ENCODE measurements at places on chromosomes 3 and 15. TPM values are rescaled to one million over a fixed set of nuclear protein-coding genes. Genes with fewer than 3 reads are reported as not detected.

Gene AHSG
- total RNA-seq: 0.53 TPM

DNA sequence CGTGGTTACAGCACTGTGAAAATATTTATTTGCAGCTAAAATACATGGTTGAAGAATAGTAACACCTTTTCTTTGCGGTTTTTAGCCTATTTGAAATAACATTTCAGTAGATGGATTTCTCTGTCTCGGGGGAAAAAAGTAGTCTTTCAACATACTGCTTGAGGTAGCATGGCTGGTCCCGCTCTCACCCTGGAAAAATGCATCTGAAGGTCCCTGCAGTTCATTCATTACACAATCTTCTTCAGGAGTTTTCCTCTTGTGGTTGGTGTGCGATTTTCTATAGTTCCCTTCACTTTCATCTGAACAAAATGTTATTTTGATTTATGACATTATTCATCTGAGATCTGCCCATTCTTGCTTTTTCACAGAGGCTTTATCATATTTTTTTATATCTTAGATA lies 75.9 kb downstream of the STRIT1 start:
- no peak overlapping the region for H3K27ac ChIP-seq
- DNase-seq: no peak
- no peaks in the 10 kb centered on the region for H3K4me1 ChIP-seq
- no peaks in the 10 kb centered on the region for H3K36me3 ChIP-seq
- no peaks in the 10 kb centered on the region for H3K27me3 ChIP-seq

GRCh38 chr3:100401674-100402041 lies 319 bp downstream of the LNP1 start:
- H3K4me3 ChIP-seq: peak overlapping the region; percentile 89
- H3K4me1 ChIP-seq: peaks cover 10% of the 10 kb centered on the region
- DNase-seq: peak; percentile 10
- H3K36me3 ChIP-seq: no peaks in the 10 kb centered on the region

- no peak overlapping the region for H3K4me3 ChIP-seq
- no peaks in the 10 kb centered on the region for H3K36me3 ChIP-seq
- no peaks in the 10 kb centered on the region for H3K27me3 ChIP-seq
- no peak for DNase-seq
- no peak overlapping the region for H3K27ac ChIP-seq
Measured at GRCh38 chr3:193211984-193212383, 29.0 kb upstream of the PLAAT1 start.

DNA sequence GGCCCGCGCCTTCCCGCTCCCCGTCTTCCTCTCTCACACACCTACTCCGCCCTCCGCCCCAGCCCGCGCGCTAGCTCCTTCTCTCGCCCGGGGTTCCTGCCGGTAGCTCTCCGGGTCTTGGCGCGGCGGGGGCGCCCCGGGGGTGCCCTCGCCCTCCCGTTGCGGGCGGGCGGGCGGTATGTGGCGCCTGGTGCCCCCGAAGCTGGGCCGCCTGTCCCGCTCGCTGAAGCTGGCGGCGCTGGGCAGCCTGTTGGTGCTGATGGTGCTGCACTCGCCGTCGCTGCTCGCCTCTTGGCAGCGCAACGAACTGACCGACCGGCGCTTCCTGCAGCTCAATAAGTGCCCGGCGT lies 507 bp downstream of the DIPK2A start:
- H3K4me3 ChIP-seq: peak overlapping the region; percentile 94
- no peaks in the 10 kb centered on the region for H3K27me3 ChIP-seq
- H3K4me1 ChIP-seq: no peaks in the 10 kb centered on the region
- DNase-seq: no peak

DNA sequence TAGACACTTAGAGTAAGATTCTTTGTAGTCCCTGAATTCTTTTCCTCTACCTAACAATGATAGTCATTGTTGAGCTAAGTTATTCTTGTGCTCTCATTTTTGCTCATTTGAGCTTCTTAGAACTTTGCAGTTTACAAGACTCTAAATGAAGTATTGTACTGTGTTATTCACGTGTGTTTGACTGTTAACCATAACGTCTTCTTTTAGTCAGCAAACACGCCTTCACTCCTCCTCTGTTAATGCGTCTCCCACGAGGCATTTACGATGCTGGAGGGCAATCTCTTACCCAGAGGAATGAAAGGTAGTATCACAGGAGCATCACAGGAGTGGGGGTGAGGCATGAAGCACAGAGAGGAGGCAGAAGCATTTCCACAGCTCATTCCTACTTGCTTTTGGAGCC lies 14.8 kb upstream of the P2RY14 start:
- DNase-seq: no peak
- H3K36me3 ChIP-seq: no peaks in the 10 kb centered on the region
- no peaks in the 10 kb centered on the region for H3K4me1 ChIP-seq
- no peak overlapping the region for H3K4me3 ChIP-seq

- no peak overlapping the region for H3K4me3 ChIP-seq
- no peaks in the 10 kb centered on the region for H3K36me3 ChIP-seq
- H3K27ac ChIP-seq: no peak overlapping the region
Measured at GRCh38 chr15:57045741-57046382, 127.4 kb downstream of the TCF12 start.

Gene PROK2
- total RNA-seq: not detected

- peak overlapping the region; percentile 100 for H3K4me3 ChIP-seq
- no peaks in the 10 kb centered on the region for H3K27me3 ChIP-seq
- peaks cover 2% of the 10 kb centered on the region for H3K4me1 ChIP-seq
Measured at GRCh38 chr3:138186221-138186620, 880 bp upstream of the ARMC8 start.

- no peak for DNase-seq
- no peak overlapping the region for H3K4me3 ChIP-seq
- no peak overlapping the region for H3K27ac ChIP-seq
- no peaks in the 10 kb centered on the region for H3K36me3 ChIP-seq
Measured at GRCh38 chr15:26941489-26941888, 29.5 kb upstream of the GABRG3 start.

GRCh38 chr15:90571063-90571541 lies 41.4 kb downstream of the CRTC3 start:
- no peak overlapping the region for H3K4me3 ChIP-seq
- peak overlapping the region; percentile 74 for H3K27ac ChIP-seq
- peak; percentile 74 for DNase-seq
- H3K27me3 ChIP-seq: no peaks in the 10 kb centered on the region

- H3K36me3 ChIP-seq: peaks cover 6% of the 10 kb centered on the region
- no peak overlapping the region for H3K27ac ChIP-seq
- H3K4me3 ChIP-seq: no peak overlapping the region
- DNase-seq: no peak
- no peaks in the 10 kb centered on the region for H3K27me3 ChIP-seq
Measured at GRCh38 chr15:52162260-52162659, 28.9 kb downstream of the GNB5 start.

Gene SLC9C1
- total RNA-seq: 0.32 TPM

Gene SLC22A13
- not detected for total RNA-seq

Gene EOMES
- not detected for total RNA-seq

DNA sequence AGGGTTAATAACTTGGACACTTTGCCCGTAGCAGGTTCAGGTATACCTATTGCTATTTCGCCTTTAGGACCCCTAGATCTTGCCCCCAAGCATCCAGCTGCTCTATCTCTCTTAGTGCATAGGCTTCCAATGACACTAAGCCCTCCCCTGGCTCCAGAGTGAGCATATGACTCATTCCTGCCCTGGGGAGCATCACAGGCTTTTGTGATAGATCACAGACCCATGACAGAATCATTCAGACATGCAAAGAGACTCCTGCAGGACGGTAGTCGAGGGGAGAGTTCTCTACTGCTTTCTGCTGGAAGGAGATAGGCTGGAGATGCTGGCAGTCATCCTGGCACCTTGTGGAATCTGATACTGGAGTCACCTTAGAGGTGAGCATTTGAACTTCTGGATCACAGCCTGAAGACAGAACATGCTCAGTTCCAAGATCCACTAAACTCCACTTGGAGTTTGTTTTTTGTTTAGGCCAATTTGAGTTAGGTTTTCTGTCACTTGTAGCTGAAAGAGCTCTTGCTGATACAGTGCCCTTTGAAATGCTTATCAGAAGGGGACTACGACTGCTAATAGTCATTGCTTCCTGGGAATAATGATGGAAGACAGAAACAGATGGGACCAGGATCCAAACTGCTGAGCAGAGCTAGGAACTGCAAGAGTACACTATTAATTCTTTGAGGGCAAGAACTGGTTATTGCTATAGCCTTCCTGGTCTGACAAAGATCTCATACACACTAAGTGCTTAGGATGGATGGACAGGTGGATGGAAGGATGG lies 11.0 kb downstream of the LYSMD2 start:
- no peak for DNase-seq
- no peak overlapping the region for H3K4me3 ChIP-seq
- peaks cover 9% of the 10 kb centered on the region for H3K4me1 ChIP-seq
- peaks cover 3% of the 10 kb centered on the region for H3K36me3 ChIP-seq
- H3K27ac ChIP-seq: no peak overlapping the region

- no peaks in the 10 kb centered on the region for H3K36me3 ChIP-seq
- H3K27ac ChIP-seq: no peak overlapping the region
- no peak for DNase-seq
- no peaks in the 10 kb centered on the region for H3K27me3 ChIP-seq
Measured at GRCh38 chr15:75076277-75076676, 52.9 kb downstream of the PPCDC start.

DNA sequence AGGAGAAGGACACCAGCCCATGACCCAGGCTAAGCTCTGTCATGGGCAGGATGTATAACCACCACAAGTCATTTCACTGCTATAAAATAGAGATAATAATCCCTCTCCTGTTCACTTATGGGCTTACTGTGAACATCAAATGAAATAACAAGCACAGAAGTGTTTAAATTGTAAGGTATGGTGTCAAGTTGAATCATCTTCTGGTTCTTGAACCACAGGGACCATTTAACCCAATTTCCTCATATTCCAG lies 44.3 kb upstream of the TLE3 start:
- no peak for DNase-seq
- H3K36me3 ChIP-seq: no peaks in the 10 kb centered on the region
- no peak overlapping the region for H3K4me3 ChIP-seq

DNA sequence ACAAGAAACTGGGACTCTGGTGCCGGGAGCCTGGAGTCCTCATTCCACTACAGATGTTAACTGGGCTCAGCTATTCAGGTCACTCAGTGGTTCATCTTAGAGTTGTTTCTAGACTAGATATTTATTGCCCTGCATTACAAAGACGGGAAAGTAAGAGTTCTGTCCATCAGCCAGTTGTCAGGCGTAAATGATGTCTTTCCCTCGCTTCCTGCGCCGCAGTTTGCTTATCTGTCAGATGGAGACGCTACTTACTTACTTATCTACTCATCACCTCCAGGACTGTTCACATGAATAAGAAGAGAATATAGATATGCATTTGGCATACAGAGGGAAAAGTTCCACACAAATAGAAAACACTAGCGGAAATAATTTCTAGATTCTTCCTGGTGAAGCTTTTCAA lies 47.8 kb upstream of the CGNL1 start:
- DNase-seq: no peak
- no peak overlapping the region for H3K27ac ChIP-seq
- H3K4me1 ChIP-seq: no peaks in the 10 kb centered on the region
- H3K27me3 ChIP-seq: no peaks in the 10 kb centered on the region
- H3K4me3 ChIP-seq: no peak overlapping the region

Gene AMOTL2
- 156 TPM for total RNA-seq

GRCh38 chr15:83283813-83284558 lies 478 bp downstream of the BNC1 start:
- peaks cover 12% of the 10 kb centered on the region for H3K27me3 ChIP-seq
- no peak for DNase-seq
- no peaks in the 10 kb centered on the region for H3K36me3 ChIP-seq
- H3K4me3 ChIP-seq: peak overlapping the region; percentile 56
- no peak overlapping the region for H3K27ac ChIP-seq
- peaks cover 4% of the 10 kb centered on the region for H3K4me1 ChIP-seq

GRCh38 chr3:42164656-42165055 lies 73.5 kb downstream of the TRAK1 start:
- no peak overlapping the region for H3K4me3 ChIP-seq
- H3K36me3 ChIP-seq: no peaks in the 10 kb centered on the region
- DNase-seq: no peak
- peaks cover 3% of the 10 kb centered on the region for H3K4me1 ChIP-seq
- no peaks in the 10 kb centered on the region for H3K27me3 ChIP-seq

- H3K27me3 ChIP-seq: no peaks in the 10 kb centered on the region
- H3K36me3 ChIP-seq: no peaks in the 10 kb centered on the region
- no peak overlapping the region for H3K27ac ChIP-seq
- DNase-seq: no peak
Measured at GRCh38 chr15:70557521-70558258, 205.7 kb downstream of the UACA start.

DNA sequence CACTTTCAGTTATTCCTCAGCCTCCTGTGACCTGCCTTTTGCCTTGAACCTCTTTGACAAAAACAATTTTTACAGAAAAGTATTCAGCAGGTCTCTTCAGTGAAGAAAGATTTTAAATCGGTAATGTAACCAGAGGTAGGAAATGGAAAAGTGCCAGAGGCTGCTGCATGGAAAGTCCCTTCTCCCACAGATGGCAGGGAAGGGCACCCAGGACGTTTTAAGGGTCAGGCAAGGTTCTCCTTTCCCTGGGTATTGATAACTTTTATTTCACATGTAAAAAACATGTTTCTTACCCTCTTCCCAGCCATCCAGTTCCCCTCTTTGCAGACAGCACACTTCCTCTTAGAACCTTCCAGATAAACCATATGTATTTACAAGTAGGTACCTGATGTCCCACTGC lies 185.6 kb downstream of the OR4M2 start:
- H3K4me1 ChIP-seq: no peaks in the 10 kb centered on the region
- DNase-seq: no peak
- no peak overlapping the region for H3K27ac ChIP-seq
- no peaks in the 10 kb centered on the region for H3K36me3 ChIP-seq

DNA sequence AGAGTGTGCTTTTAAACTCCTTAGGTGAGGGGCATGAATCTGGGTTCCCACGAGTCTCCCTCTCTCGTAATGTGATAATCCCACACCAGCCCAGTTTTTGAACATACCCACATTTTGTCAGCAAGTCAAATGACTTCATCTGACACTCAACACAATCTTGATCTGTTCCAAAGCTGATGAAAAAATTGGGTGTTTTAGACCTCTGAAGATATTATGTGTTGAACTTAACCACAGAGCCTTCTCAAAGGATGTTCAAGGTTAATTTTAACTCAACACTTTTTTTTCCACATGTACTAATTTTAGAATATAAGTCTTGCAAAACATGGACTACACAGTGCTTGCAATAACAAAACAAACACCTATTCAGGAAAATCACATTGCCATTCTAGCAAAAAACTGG lies 123.1 kb downstream of the TGFBR2 start:
- no peak for DNase-seq
- no peaks in the 10 kb centered on the region for H3K4me1 ChIP-seq
- H3K36me3 ChIP-seq: no peaks in the 10 kb centered on the region
- no peak overlapping the region for H3K4me3 ChIP-seq
- H3K27me3 ChIP-seq: no peaks in the 10 kb centered on the region
- no peak overlapping the region for H3K27ac ChIP-seq

Gene SLC7A14
- not detected for total RNA-seq

Gene NEO1
- 21.8 TPM for total RNA-seq

Gene COPG1
- total RNA-seq: 224 TPM

GRCh38 chr15:26690778-26691177 lies 82.1 kb downstream of the GABRB3 start:
- H3K4me3 ChIP-seq: no peak overlapping the region
- no peaks in the 10 kb centered on the region for H3K27me3 ChIP-seq
- no peaks in the 10 kb centered on the region for H3K4me1 ChIP-seq
- no peak overlapping the region for H3K27ac ChIP-seq
- H3K36me3 ChIP-seq: no peaks in the 10 kb centered on the region
- DNase-seq: no peak

Gene TMEM207
- not detected for total RNA-seq
